NCI-H774 (cell line): ENCODE measurements at places on chromosomes 12 and 14.

DNA sequence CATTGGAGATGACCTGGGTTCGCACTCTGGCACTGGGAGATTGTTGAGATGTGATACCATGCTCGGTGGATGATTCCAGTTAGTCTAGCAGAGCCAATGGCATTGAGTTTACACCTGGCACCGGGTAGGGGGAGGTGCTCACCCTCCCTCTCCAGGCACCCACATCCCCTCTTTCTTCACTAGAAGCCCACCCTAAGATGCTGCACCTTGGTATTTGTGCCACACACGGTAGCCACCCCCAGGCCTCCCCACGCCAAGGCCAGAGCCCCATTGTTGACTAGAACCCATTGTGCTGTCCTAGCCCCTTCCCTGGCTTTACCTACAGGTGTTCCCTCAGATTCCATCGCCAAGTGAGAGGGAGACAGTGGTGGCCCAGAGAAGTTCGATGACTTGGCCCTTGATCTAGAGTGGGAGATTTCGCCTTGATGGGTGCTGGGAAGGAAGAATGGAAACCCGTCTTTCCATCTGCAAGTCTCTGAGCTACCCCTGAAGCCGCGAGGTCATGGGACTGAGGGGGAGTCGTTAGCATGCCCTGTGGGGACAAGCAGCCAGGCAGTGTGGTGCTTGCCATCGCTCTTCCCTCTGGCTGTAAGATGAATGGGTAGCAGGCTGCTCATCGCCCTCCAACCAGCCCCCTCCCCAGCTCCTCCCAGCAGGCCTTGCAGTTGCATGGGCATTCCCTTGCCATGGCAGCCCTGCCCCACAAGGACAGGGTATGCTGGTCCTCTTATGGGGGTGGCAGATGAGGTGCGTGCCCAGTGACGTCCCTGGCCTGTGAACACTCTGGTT lies 8.7 kb downstream of the CCND2 start:
- no peak for DNase-seq

GRCh38 chr12:94593822-94594442 lies 56.4 kb downstream of the TMCC3 start:
- no peak for DNase-seq

GRCh38 chr14:35571598-35571997 lies 37.6 kb downstream of the INSM2 start:
- DNase-seq = no peak

- no peak for DNase-seq
Observed at GRCh38 chr12:129119537-129119936, 266.3 kb downstream of the GLT1D1 start.

- DNase-seq = no peak
Observed at GRCh38 chr12:47218191-47218654, 138.5 kb upstream of the AMIGO2 start.

DNA sequence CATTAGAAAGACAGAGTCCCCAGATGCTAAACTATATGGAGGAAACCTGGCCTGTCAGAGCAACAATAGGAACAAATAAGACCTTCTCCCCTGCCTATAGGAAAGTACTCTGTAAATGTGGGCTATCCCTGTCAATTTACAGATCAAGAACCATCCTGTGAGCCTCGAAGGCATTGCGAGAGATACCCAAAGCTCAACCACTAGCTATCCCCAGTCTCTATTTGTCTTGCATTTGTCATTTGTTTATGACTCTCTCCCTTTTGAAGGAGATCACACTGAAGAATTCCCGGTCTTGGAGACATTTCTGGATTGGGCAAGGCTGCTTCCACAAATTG lies 42.7 kb upstream of the DHRS4 start:
- no peak for DNase-seq

- no peak for DNase-seq
Observed at GRCh38 chr14:86955771-86956354, 1037.1 kb downstream of the GALC start.

- DNase-seq = no peak
Observed at GRCh38 chr14:34619471-34619870, 10.5 kb downstream of the SNX6 start.
